Renal cortical epithelial cell (primary cell): ENCODE measurements at places on chromosomes 1 and 21. TPM values are rescaled to one million over a fixed set of nuclear protein-coding genes. Genes with fewer than 3 reads are reported as not detected.

The SPRR5 gene
- total RNA-seq, result not detected in 2 replicates

The PADI1 gene
- total RNA-seq, result 1.5 and 26.0 TPM in 2 replicates

The AUNIP gene
- total RNA-seq, result 0.89 and 5.7 TPM in 2 replicates

The GNAT2 gene
- total RNA-seq, result 0.10 TPM in 1 of 2 replicates, not detected in the other

The OPTC gene
- not detected in 2 replicates for total RNA-seq

The PLPP3 gene
- total RNA-seq, result 5.9 and 9.9 TPM in 2 replicates

The RGS8 gene
- not detected in 2 replicates for total RNA-seq

The BTBD19 gene
- total RNA-seq, result 1.2 and 4.4 TPM in 2 replicates

The CTPS1 gene
- 29.5 and 38.2 TPM in 2 replicates for total RNA-seq

The BRDT gene
- not detected in 2 replicates for total RNA-seq

The MTX1 gene
- 36.8 and 72.8 TPM in 2 replicates for total RNA-seq

The SPATA21 gene
- not detected in 2 replicates for total RNA-seq

The RXFP4 gene
- not detected in 2 replicates for total RNA-seq

The CASQ2 gene
- total RNA-seq, result not detected in 2 replicates

The LY9 gene
- not detected in 2 replicates for total RNA-seq

The CGN gene
- 6.6 and 13.2 TPM in 2 replicates for total RNA-seq

The OR2T3 gene
- total RNA-seq, result not detected in 2 replicates

The SLC26A9 gene
- 0.05 TPM in 1 of 2 replicates, not detected in the other for total RNA-seq

The S100A7 gene
- total RNA-seq, result not detected in 2 replicates

GRCh38 chr1:93816970-93817678 is 61.9 kb downstream of the DNTTIP2 start:
- no peak for DNase-seq

GRCh38 chr1:44043176-44044070 is 12.2 kb upstream of the SLC6A9 start:
- no peak for DNase-seq

- peak; percentile 76 for DNase-seq
These were observed 152.8 kb downstream of the TENT5C start for GRCh38 chr1:117758444-117759316.

DNA sequence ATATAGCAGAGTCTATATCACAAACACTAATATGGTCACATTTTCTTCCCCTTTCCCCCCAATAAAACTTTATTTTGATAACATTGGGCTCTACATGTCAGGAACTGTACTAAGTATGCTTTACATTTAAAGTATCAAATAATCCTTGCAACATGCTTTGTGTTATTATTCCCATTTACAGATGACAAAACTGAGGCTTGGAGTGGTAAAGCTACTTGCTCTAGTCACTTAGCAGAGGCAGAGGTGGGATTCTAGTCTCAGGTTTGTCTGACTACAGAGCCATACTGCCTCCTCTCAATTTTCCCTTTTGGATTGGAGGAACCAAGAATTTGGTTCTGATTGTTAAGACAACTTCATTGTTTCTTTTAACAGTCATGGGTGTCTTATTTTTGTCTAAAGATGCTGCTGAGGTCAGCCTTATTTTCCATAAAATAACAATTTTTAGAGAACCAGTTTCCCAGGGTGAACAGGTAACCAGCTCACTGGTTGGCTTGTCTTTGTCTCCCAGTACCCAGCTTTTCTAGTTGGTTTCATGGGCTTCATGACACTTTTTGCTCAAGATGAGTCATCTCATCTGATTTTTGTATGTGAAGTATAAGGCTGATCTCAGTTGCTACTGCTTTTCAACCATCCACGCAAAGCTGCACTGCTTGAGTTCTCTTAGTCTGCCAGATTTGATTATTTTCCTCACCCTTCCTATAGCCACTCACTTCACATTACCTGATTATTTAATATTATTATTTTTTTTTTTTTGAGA is 81.0 kb upstream of the ARID1A start:
- DNase-seq, result no peak

- peak; percentile 58 for DNase-seq
These were observed 182.7 kb upstream of the PTBP2 start for GRCh38 chr1:96538883-96539282.

- DNase-seq, result no peak
These were observed 249.8 kb upstream of the PLD5 start for GRCh38 chr1:242774256-242774655.

GRCh38 chr1:15944308-15945010 is 31.4 kb downstream of the ZBTB17 start:
- DNase-seq, result no peak

DNA sequence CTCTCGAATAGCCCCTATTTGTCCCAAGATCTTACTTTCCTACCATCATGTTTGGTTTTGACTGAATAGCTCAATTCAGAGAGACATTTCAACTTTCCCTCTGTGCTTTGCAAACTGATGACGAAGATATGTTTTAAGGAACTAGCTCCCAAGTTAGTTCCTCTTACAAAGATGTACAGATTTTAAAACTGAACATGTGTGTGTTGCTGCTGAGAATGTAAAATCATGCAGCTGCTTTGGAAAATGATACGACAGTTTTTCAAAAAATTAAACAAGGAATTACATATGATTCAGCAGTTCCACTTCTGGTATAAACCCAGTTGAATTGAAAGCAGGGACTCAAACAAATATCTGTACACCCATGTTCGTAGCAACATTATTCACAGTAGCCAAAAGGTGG is 33.6 kb downstream of the KIF26B start:
- no peak for DNase-seq

DNA sequence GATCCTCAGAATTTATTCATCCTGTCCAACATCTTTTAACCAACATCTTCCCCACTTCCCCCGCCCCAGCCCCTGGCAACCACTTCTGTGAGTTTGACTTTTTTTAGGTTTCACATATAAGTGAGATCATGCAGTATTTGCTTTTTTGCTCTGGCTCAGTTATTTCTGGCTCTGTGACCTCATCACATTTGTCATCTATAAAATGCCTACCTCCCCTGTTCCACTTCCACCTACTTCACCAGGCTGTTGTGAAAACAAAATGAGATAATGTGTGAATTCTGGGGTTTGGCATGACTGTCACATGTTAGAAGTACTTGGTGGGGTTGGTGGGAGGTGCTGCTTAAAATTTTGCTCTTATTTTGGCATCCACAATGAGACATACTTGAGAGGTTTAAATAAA is 18.4 kb downstream of the HHAT start:
- peak; percentile 28 for DNase-seq

DNA sequence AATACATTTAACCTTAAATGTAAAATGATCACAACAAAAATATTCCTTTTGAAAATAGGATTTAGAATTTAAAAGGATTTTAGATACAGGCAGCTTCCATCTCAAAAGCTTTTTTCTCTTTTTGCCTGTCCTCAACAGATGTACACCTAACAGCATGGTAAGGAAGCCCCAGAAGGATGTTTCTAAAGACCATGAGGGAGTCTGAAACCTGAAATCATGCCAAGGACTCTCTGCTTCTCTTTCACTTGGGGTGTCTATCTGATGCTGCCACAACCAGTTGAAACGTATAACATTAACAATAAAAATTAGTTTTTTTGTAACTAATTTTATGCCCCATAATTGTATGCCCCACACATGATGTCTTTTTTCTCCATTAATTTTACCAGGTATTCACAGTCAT is 5.4 kb upstream of the ZNF281 start:
- DNase-seq, result no peak

GRCh38 chr21:34880401-34880800 is 168.7 kb downstream of the RUNX1 start:
- DNase-seq, result no peak

- no peak for DNase-seq
These were observed 85.2 kb upstream of the ADAM30 start for GRCh38 chr1:119981496-119981895.

DNA sequence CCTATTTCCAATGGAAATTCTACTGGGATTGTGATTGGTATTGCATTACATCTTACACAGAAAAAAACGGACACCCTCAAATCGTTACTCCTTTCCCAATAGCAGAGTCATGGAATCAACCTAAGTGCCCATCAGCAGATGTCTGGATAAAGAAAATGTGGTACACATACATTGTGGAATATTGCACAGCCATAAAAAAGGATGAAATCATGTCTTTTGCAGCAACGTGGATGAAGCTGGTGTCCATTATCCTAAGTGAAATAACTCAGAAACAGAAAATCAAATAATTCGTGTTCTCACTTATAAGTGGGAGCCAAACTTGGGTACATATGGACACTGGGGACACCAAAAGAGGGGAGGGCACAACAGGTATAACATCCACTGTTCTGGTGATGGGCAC is 14.3 kb downstream of the HMGN1 start:
- DNase-seq, result no peak

- no peak for DNase-seq
These were observed 19.4 kb downstream of the ABCG1 start for GRCh38 chr21:42238185-42238934.

DNA sequence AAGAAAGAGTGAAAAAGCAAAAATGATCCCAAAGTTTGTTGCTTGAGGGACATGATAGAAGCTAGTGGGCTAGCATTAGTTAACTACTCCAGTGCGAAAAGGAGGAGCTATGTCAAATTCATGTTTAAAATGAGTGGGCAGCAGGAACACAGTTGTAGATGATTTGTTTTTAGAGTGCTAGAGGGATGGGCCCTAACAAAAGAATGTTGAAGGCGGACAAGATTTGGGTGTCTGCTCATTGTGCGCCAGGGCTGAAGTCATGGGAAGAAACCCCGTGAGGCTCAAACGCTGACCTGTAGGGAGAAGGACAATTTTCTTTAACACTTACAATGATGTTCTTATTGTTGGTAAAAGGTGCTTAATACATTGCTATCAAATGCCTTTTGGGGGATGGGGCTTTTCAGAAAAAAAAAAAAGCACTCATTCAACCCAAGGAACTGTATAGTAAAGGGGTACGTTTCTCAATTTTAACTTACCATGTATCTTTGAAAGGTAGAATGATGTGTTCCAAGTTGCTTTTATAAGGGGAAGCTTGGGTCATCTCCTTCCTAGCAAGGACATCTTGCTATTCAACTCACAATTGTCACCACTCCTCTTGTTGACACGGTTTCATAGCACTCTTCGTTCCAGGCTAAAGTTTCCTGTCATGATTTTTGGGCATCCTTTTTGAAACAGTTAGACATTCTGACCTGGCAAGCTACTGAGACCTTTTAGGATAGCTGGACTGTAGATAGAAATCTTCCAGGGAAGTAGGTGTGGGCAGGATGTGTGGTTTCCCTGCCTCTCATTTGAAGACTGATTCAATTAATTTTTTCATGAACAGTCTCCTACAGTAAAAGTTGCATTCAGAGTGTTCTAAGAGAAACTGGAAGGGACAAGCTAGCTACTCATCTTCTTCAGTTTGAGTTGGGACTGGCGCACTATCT is 53.0 kb upstream of the CNN3 start:
- DNase-seq, result no peak

DNA sequence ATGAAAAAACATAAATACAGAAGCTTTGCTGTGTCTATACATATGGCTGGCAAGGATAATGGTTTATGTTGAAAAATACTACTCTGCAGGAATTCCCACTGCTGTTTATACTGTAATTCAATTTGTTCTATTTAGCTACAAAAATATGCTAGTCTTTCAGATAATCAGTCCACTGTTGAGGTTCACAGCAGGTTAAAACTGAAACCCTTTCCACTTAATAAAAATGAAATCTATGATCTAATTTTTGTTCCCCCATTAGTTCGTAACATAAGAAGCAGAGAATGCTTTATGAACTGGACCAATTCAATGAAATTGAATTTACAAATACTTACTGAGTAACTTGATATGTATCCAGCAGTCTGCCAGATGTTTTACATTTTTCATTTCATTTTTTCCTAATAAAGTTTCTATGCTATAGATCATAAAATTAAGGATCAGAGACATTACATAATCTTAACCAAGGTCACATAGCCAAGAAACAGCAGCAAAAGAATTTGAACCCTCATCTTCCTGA is 360.1 kb upstream of the BEND5 start:
- DNase-seq, result no peak

GRCh38 chr21:37658817-37659458 is 257.3 kb downstream of the KCNJ6 start:
- peak; percentile 95 for DNase-seq

DNA sequence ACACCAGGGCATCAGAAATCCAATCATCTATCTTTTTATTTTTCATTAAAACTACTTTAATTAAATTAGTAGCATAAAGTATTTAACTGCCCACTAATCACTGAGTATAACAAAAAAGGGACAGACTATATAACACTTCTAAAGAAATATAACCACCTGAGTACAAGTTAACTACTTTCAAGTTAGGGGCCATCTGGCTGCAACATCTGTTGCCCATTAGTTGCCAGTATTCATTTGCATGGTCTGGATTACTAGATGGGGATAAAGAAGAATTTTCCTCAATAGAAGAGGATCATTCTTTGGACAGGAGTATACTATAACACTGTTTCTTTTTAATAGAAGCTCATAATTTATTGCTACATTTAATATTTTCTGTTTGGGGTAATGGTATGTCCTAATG is 446.4 kb downstream of the AMY1C start:
- no peak for DNase-seq

DNA sequence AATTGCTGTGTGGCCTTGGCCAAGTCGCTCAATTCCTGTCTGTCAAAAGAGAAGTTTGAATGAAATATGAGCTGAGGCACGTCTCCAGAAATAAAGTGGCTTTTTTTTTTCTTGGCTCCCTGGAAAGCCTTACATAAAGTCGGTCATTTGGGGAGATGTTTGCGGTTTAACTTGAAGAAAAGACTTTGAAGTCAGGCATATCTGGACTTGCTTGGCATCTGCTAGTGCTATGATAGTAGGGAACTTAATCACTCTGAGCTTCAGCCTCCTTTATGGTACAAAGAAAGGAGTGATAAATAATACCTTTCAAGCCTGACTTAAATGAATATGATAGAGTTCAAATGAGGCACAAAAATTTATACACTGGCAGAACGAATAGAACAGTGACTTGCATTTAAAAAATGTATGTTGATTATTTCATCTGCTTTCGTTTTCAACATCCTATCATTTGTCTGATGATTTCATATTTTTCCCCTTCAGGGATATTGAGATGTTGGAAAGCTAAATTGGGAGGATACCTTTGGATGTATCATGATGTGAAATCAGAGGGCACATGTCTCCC is 60.2 kb downstream of the FASLG start:
- DNase-seq, result no peak

DNA sequence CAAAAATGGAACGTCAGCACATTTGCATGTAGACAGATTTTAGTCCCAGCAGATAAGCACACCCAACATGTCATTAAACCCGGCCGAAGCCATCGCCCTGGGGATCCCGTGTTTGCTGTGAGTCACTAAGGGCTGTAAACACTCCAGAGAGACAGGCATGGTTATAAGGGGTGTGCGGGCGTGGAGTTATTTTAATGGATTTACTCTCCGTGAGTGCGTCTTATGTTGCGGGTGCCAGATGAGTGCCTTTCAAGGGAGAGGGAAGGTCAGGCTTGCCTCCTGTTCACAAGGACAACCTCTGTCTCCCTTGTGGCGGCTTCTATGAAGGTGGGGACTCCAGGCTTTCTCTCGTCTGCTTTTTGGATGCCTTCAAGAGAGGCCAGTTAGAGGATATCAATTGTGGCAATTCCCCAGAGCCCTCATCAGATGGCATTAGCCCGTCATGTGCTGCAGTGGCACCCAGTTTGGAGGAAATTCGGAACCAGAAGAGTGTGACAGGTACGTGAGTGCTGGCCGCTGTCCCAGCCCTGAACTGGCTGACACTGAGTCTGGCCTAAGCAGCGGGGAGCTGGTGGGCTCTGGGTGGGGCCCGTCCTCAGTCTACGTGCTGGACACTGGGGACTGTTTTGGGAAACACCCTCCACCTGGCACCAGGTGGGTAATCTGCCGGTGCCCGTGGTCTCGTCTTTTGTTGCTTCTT is 223.8 kb upstream of the TMEM51 start:
- peak; percentile 87 for DNase-seq
